Dermis blood vessel endothelial cell (primary cell): ENCODE measurements at places on chromosomes 7 and 10. TPM values are rescaled to one million over a fixed set of nuclear protein-coding genes. Genes with fewer than 3 reads are reported as not detected.

The PKD2L1 gene
- not detected in 2 replicates for total RNA-seq

The NXPH1 gene
- not detected in 2 replicates for total RNA-seq

The AQP1 gene
- 9.2 and 147 TPM in 2 replicates for total RNA-seq

The VWA2 gene
- not detected in 2 replicates for total RNA-seq

The C10orf105 gene
- total RNA-seq: under 0.01 and 0.05 TPM in 2 replicates

The TSPAN12 gene
- 74.5 and 83.4 TPM in 2 replicates for total RNA-seq

The GIMAP8 gene
- total RNA-seq: 157 and 178 TPM in 2 replicates

The LRRC4 gene
- total RNA-seq: 1.0 and 1.2 TPM in 2 replicates

The POT1 gene
- total RNA-seq: 26.4 and 35.2 TPM in 2 replicates

The SAMD9 gene
- 20.4 and 24.4 TPM in 2 replicates for total RNA-seq

The FAM53B gene
- 30.5 and 36.5 TPM in 2 replicates for total RNA-seq

The COPG2 gene
- total RNA-seq: 16.0 and 22.3 TPM in 2 replicates

The PRKAR1B gene
- 77.9 and 82.4 TPM in 2 replicates for total RNA-seq

The PPP2R2D gene
- total RNA-seq: 27.9 and 39.6 TPM in 2 replicates

The AASS gene
- 39.7 and 44.5 TPM in 2 replicates for total RNA-seq

The LRRC17 gene
- total RNA-seq: 1.2 and 2.0 TPM in 2 replicates

The CELF2 gene
- total RNA-seq: 10.2 and 18.5 TPM in 2 replicates

The PDE6C gene
- not detected in 2 replicates for total RNA-seq

The NRCAM gene
- total RNA-seq: 9.2 and 16.0 TPM in 2 replicates

The RNF32 gene
- 0.23 and 1.4 TPM in 2 replicates for total RNA-seq

The CYTH3 gene
- 18.0 and 20.1 TPM in 2 replicates for total RNA-seq

The RFC2 gene
- 20.9 and 26.9 TPM in 2 replicates for total RNA-seq

The FKBP6 gene
- not detected in 2 replicates for total RNA-seq

The CLCN1 gene
- total RNA-seq: not detected in 2 replicates

The ZNF518A gene
- total RNA-seq: 18.4 and 18.9 TPM in 2 replicates

The SLC26A3 gene
- not detected in 2 replicates for total RNA-seq

The GATA3 gene
- total RNA-seq: 0.05 and 0.17 TPM in 2 replicates

The ZNF488 gene
- total RNA-seq: under 0.01 and 0.28 TPM in 2 replicates

The SFTPA1 gene
- not detected in 2 replicates for total RNA-seq

The LIPJ gene
- not detected in 2 replicates for total RNA-seq

The EVX1 gene
- total RNA-seq: not detected in 2 replicates

The MSMB gene
- not detected in 2 replicates for total RNA-seq

The ZC3HAV1L gene
- total RNA-seq: 16.4 and 20.8 TPM in 2 replicates

The FRAT1 gene
- 5.4 and 6.6 TPM in 2 replicates for total RNA-seq

The MGMT gene
- total RNA-seq: 18.7 and 39.7 TPM in 2 replicates

The SLC13A1 gene
- not detected in 2 replicates for total RNA-seq

The PPP1R9A gene
- total RNA-seq: 16.2 and 19.2 TPM in 2 replicates

The HMX3 gene
- total RNA-seq: not detected in 2 replicates

The GALNT17 gene
- not detected in 2 replicates for total RNA-seq

The ENO4 gene
- total RNA-seq: not detected in 2 replicates

The GIMAP7 gene
- total RNA-seq: 111 and 145 TPM in 2 replicates

The SPDYE2B gene
- not detected in 2 replicates for total RNA-seq

The SNCG gene
- 111 and 117 TPM in 2 replicates for total RNA-seq

The CYP17A1 gene
- total RNA-seq: not detected in 2 replicates

The IL6 gene
- 1.0 and 1.3 TPM in 2 replicates for total RNA-seq

The GPRIN2 gene
- 0.09 and 0.17 TPM in 2 replicates for total RNA-seq

The CHN2 gene
- total RNA-seq: 1.1 and 6.5 TPM in 2 replicates

The NUTM2B gene
- 0.33 and 0.51 TPM in 2 replicates for total RNA-seq

The GIMAP2 gene
- 75.9 and 87.0 TPM in 2 replicates for total RNA-seq

The GPNMB gene
- total RNA-seq: 0.65 and 0.68 TPM in 2 replicates

The KLLN gene
- total RNA-seq: 0.17 and 0.47 TPM in 2 replicates
